ENCODE measurements at places on chromosomes 7 and 10.
A peak's percentile ranks its signal among the peaks of the same experiment; 100 is the strongest.

DNA sequence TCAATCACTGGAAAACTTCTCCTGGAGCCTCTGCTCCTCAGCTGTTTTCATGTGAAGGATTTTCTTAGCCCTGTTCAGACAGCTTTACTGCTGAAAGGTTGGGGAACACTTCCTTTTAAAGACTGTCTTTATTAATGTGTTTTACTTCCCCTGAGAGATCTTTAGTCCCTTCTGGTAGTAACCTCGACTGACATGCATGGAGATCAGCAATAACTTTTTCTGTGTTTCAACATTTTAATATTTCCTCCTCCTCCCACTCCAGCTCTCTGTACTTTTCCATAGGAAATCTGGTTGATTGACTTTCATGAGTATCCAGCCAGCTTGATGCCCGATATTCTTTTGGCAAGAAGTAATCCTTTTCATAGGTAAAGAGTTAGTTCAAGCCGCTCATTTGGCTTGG lies 62.7 kb upstream of the STRIP2 start:
- DNase-seq = no peak

DNA sequence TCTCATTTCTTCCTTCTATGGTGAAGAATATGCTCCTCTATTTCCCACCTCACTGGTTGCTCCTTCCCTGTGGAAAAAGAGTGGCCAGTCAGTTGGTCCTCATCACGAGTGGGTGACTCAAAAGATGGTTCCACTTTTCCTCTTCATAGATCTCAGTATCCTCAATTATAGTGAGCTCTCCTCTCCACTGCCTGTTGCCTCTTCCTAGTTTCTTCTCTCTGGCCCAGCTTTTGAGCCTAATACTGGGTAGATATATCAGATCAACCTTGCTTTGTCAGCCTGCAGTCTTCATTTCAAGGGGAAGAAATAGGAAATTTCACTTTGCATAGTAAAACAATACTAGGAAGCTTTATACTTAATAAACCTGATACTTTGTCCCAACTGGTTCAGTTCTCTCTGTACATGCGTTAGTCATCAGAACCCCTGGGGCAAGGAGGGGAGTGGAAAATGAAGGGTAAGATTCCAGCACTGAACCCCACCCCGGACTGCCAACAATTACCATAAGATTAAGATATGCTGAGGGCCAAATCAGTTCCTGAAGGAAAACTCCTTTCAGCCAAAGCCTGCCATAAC lies 15.5 kb upstream of the WNT16 start:
- DNase-seq = peak; percentile 27

- no peak for DNase-seq
Observed at GRCh38 chr10:131172433-131172832, 139.1 kb downstream of the TCERG1L start.

GRCh38 chr10:102775201-102775934 lies 31.6 kb downstream of the WBP1L start:
- no peak for DNase-seq

DNA sequence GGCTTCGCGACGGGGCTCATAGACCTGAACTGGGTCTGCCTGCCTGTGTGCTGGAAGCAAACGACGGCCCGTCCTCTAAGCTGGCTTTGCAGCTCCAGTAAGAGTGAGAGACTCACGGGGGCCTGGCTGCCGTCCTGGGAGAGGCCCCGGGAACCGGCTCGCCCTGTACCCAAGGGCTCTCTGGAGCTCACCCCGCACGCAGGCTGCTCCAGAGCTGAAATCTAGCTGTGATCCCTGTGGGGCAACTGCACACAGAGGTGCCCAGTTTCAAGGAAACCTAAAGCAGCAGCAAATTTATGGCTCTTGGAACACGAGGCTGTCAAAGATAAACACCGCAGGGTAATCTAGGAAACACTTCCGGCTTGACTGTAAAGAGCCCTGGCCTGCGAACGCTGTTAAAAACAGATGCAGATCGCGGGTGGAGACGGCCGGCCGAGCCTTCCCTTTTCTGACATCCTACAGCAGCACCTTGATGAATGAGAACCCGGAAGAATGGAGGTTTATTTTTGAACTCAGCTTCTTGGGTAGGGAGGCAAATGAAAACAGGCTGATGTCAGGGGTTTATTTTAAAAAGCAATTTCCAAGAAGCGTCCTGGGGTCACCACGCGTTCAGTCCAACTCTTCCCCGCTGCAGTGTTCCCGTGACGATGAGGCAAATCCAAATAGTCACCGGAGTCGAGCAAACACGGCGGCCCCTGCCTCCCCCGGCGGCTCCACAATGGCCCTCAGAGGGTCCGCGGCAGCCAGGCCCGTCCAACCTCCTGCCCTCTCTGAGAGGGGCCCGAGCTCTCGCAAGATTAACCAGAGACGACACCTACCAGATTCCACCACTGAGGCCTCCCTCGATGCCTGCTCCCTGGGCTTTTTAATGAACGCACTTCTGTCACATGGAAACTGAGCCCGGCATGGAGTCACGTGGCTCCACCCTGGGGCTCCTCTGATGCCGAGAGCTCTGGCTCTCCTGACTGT lies 29.6 kb downstream of the AMZ1 start:
- DNase-seq = no peak

DNA sequence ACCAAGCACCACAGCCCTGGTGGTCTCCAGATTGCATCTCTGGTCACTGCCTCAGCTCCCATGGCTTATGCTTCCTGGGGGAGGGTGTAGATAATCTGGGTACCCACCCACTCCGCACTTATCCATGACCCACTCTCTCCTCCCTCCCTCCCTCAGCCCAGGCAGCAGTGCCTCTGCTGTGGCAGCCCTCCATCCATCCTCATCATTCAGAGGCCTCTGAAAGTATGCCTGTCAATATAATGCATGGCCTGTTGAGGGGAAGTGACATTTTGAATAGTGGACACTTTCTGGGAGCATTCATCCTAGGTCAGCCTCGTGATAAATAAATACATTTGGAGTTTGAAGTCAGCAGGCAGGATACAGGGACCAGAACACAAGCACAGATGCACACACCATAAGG lies 23.2 kb downstream of the ZNF503 start:
- DNase-seq = no peak

GRCh38 chr7:139495580-139496125 lies 12.2 kb upstream of the KLRG2 start:
- DNase-seq = no peak

GRCh38 chr10:58661336-58661735 lies 148.7 kb downstream of the BICC1 start:
- DNase-seq = no peak

DNA sequence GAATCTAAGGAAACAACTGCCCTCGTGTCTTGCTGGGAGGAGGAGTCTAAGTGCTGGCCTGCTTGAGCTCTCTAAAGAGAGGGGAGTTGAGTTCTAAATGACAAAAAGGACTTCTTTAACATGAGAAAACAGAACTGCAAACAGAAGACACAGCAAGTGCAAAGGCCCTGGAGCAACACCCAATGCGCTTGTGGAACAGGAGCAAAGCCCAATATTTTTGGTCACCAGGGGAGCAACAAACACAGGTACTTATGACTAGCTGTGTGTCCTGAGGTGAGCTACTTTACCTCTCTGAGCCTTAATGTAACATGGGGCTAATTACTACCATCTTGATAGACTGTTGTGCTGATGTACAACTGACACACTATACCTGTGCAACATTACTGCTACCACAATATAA lies 634.3 kb downstream of the PARD3 start:
- no peak for DNase-seq

- no peak for DNase-seq
Observed at GRCh38 chr10:114748241-114748640, 73.3 kb upstream of the FHIP2A start.

- no peak for DNase-seq
Observed at GRCh38 chr7:101166909-101167644, 1.7 kb upstream of the VGF start.

- no peak for DNase-seq
Observed at GRCh38 chr7:92682903-92683539, 92.8 kb upstream of the FAM133B start.

DNA sequence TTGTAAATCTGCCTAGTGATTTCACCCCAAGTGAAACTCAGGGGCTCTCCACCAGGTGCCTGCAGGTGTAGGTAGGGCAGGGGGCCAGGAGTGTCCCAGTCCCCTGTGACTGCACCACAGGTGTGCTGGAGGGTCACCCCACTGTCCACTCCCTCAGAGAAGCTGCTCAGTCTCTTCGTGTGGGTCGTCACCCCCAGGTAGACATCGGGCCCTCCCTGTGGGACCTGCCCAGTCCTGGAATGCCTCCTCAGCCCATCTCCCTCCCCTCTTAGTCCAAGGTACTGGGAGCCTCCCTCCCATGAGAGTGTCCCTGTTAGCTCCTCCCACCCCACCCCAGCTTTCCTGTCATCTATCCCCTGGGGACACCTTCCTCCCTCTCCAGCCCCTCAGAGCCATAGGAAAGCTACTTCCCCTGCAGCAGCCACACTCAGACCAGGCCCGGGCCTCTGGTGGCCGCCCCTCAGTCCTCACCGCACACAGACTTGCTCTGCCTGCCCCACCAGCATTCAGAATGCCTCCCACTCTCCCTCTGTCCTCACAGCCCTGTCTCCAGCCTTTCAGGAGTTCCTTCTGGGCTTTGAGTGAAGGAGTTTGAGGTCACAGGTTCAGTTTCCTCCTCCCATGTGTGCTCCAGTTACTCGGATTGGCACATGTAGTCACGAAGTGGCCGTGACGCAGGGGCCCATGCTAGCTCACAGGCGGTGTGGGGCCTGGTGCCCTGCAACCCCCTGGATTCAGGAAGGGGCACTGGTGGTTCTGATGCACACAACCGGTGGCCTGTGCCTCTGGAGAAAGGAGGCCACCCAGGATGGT lies 5.1 kb downstream of the ALOX5 start:
- no peak for DNase-seq

- DNase-seq = peak; percentile 40
Observed at GRCh38 chr7:29764227-29764626, 42.1 kb upstream of the WIPF3 start.

DNA sequence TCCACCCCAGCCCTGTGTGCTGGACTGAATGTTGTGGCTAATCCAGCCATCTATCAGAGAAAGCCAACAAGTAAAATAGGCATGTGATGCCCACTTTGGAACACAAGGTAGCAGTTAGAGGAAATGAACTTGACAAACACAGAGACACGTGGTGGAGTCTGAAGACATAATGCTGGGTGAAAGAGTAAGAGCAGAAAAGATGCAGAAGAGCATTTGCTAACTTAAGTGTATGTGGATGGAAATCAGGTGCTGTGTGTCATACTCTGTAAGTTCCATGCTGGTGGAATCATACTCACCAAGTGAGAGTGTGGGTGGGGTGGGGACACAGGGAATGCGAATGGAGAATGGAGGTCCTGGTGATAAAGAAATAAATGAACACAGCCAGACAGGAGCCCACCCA lies 22.8 kb downstream of the WDFY4 start:
- DNase-seq = no peak

- no peak for DNase-seq
Observed at GRCh38 chr10:34567659-34568253, 247.3 kb downstream of the PARD3 start.

DNA sequence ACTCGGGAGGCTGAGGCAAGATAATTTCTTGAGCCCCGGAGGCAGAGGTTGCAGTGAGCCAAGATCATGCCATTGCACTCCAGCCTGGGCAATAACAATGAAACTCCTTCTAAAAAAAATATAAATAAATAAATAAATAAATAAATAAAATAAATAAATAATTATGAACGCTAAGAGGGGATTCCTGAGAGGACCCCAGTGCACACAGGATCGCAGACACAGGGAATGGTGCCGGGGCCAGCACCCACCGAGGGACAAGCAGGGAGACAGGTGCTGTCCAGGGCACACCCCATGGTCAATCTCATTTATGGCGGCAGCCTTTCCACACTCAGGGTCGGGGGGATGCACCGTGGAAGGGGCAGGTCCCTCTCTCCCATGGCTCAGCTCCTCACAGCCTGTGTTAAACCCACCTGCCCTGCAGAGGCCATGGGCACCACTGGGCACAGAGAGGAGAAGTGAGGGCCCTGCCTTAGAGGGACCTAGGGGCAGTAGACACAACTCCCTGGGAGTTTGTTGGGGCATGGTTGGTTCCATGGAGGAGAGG lies 2.2 kb upstream of the RAMP3 start:
- DNase-seq = no peak

DNA sequence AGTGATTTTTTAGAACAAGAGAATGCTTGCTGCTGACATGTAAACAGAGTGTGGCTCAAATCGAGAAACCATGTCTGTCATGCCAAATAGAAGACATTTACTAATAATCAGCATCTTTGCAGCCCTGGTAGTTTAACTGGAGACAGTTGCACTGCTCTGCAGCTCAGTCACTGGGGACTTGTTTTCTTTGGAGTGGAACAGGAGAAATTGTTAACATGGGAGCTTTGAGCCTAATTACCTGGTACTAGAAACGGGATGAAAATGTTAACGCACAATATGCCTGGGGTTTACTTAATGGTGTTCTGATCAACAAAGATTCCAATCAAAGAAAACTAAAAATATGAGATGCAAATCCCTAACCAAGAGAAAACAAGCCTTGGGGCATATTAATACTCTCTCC lies 153.5 kb downstream of the NRP1 start:
- DNase-seq = no peak

DNA sequence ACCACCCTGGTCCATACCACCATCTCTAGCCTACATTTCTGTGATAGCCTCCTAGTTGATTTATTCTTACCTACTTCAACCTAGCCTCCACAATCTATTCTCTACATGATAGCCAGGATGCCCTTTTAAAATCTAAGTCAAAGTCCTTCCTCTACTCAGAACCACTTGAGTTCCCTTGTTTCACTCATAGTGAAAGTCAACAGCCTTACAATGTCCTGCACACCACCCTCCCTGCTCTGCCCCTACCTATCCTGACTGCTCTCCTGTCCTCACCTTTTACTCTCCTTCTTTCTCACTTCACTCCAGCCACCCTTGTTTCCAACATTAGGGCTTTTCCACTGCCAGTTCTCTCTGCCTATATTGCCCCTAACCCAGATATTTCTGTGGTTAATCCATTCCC lies 146.7 kb downstream of the GRM3 start:
- no peak for DNase-seq

DNA sequence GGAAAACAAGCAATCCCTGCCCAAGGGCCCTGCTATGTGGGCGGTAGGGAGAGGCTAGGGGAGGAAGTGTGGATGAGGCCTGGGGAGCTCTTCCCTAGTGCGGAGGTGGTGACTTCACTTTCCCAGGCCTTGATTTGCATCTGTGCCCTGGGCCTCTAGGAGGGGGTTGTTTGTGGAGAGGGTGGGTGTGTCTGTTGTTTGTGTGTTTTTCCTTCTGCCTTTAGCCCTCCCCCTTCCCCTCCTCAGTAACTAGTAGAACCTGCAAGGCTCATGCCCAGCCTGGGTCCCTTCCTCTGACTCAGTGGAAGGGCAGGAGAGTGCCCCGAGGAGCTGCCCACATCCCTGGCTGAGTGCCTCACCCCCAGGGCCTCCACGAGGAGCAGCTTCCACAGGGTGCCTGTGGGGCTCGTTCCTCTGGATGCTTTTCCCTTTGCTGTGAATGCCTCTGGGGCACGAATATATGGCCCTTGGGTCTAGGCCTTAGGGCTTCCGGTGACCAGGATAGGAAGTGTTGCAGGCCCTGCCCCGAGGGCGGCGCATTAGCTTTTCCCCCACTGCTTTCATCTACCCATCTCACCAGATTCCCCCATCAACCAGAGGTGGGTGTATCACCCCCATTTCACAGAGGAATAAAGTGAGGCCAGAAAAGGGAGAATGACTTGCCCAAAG lies 89.4 kb upstream of the DUSP5 start:
- peak; percentile 81 for DNase-seq

- DNase-seq = no peak
Observed at GRCh38 chr7:11410656-11411644, 421.0 kb downstream of the THSD7A start.

All from SW480 (cell line).